NCI-H82 (cell line): ENCODE measurements at places on chromosomes 12 and 14.

GRCh38 chr14:66496188-66496807, 10.1 kb downstream of the CCDC196 start:
- no peak for DNase-seq

DNA sequence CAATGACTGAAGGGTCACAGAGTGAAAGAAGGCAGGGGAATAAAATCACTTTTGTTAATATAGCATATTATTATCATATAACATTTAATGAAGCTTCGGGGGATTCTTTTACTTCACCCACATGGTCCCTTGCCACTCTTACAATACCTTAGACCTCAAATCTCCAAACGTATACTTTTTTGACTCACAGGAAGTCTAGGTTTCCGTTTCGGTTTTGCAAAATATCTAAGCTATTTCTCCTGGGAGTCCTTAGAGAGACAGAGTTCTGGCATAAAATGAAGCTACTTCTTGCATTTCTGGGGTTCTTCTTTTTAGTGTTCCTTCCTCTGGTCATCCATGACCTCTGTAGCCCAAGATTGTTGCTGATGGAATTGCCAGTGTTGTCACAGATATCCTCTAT, 590.5 kb upstream of the ATP2B1 start:
- no peak for DNase-seq

- DNase-seq: no peak
Measured at GRCh38 chr12:92519284-92519683, 183.5 kb upstream of the PLEKHG7 start.

GRCh38 chr12:124687917-124688316, 120.5 kb upstream of the NCOR2 start:
- DNase-seq: peak; percentile 64

DNA sequence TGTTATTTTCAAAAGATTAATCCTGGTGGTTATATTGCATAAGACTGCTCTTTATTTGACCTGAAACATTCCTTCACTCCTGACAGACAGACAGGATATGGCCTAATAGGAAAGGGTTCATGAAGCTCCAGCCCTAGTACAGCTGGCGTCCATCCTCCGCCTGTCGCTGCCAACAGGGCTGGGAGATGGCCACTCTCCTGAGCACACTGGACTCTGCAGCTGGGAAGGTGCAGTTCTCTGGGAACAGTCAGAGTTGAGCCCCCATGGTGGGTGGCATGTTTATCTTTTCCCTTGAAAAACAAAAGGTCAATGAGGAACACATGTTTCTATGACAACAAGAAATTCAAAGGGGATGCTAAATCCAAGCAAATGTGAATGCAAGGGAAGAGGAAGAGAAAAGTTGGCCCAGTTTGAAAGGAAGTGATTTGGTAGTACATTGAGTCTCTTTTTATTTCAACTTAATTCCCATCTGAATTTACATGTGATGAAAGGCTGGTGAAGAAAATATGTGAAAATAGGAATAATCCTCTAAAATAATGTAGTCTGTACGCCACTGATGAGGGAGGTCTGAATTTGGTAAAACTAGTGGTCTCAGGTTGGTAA, 89.9 kb upstream of the DCN start:
- no peak for DNase-seq

DNA sequence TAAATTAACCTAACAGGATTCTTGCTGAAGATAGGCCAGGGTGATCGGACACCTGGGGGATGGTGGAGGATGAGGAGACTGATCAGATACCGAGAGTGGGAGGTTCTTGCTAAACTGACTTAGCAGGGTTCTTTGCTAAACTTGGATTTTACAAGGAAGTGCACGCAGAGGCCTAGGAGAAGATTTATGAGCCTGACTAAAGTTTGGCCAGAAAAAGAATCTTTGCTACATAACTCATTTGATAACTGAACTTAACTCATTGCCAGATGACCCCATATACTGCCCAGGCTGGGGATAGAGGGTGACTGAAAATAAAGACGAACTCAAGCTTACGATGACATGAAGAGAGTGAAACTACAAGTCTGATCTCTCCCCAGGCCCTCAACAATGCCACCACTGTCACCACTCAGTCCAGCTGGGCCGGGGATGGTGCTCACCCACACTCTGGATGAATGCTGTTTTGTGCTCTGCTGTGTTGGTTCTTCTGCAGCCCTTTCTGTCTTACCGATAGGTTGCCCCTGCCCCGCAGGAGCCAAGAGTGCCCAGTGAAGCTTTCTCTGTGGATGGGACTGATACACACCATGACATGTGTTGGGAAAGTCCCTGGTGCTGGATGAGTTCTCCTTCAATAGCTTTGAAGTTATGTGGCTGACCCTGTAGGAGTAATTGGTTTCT, 29.0 kb downstream of the PPFIBP1 start:
- DNase-seq: peak; percentile 30
